ENCODE measurements at places on chromosomes 5 and 9.

DNA sequence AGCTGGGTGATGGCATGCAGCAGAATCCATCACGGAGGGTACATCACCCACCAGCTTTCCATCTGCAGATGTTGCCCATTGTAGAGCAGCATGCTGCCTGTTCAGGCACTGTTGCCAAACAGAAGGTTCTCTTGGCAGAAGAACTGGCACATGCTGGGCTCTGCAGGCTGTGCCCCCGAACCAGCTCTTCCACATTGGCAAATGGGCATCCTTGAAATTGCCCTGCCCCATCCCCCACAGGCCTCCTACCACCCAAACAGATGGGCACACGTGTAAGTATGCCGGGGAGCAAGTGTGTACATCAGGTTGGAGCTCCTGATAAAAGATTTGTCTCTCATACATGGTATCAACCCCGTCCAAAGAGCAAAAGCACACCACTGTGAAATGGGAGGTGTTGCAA lies 220.3 kb upstream of the TAS2R1 start:
- DNase-seq = no peak

- DNase-seq = peak; percentile 14
These were observed 146.8 kb upstream of the IQGAP2 start for GRCh38 chr5:76256116-76256889.

DNA sequence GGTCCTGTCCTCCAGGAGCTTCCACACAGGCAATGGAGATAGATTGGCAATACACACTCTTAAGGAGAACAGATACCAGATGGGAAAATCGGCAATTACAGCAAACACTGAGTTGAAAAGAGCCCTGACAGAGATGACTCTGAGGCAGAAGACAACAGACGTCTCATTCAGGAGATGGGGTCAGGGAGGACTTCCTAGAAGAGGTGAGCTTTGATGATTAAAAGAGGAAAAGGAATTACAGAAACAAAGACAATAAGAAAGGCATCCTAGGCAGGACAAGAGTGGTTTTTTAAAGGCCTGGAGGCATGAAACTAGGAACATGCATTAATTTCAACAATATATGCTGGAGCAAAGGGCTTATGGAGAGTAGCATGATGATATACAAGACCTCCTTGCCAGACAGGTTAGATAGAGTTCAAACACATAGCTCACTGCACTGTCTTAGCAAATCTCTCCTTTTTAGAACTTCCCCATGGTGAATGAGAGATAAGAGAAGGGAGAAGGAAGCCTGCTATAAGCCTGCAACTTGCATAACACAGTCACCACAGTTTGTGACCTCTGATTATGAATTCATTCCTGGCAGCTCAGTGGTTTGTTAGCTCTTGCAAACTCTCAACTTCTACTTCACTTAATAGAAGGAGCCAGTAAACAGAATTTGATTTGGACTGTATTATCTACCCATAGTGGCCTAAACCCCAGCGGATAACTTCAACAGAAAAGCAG lies 48.5 kb downstream of the SIL1 start:
- no peak for DNase-seq

- DNase-seq = no peak
These were observed 136.6 kb downstream of the GNA14 start for GRCh38 chr9:77511525-77511924.

DNA sequence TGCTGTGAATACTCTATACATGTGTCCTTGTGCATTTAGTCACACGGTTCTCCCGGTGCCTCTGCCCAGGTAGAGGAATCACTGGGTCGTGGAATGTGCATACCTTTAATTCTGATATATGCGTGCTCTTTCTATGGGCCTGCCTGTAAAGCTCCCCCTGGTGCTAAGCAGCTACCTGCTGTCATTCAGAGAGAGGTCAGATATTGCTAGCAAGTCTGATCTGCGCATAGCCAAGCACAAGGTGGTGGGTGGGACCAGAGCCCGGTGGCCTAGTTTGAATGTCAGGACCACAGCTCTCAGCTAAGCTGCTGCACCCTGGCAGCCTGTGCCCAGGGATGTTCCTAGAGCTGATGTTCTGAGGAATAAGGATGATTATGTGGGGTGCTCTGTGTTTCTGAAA lies 33.4 kb downstream of the TJP2 start:
- DNase-seq = no peak

GRCh38 chr9:19102181-19102630 lies 498 bp downstream of the HAUS6 start:
- no peak for DNase-seq

GRCh38 chr9:128190516-128191405 lies 611 bp downstream of the CIZ1 start:
- no peak for DNase-seq

- DNase-seq = no peak
These were observed 32.9 kb downstream of the FGD3 start for GRCh38 chr9:92980085-92980745.

- no peak for DNase-seq
These were observed 632.6 kb upstream of the COX7C start for GRCh38 chr5:85985167-85985566.

GRCh38 chr9:111474385-111474784 lies 9.8 kb downstream of the ECPAS start:
- peak; percentile 22 for DNase-seq

DNA sequence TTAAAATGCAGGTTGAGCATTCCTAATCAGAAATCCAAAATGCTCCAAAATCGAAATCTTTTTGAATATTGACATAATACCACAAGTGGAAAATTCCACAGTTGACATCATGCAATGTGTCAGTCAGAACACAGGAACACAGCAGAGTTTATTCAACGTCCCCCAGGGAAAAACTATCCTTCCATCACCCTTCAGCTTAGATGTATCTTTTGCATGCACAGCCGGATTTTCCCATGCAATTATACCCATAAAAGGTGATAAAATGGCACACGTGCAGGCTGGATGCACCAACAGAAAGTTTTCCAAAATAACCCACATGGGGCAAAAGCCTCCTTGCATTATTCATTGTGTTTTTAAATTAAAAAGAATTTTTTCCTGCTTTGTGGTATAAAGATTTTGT lies 71.2 kb downstream of the RAB24 start:
- no peak for DNase-seq

GRCh38 chr9:111836311-111836710 lies 41.6 kb upstream of the SHOC1 start:
- no peak for DNase-seq

GRCh38 chr9:98206754-98207153 lies 14.3 kb upstream of the CORO2A start:
- no peak for DNase-seq

DNA sequence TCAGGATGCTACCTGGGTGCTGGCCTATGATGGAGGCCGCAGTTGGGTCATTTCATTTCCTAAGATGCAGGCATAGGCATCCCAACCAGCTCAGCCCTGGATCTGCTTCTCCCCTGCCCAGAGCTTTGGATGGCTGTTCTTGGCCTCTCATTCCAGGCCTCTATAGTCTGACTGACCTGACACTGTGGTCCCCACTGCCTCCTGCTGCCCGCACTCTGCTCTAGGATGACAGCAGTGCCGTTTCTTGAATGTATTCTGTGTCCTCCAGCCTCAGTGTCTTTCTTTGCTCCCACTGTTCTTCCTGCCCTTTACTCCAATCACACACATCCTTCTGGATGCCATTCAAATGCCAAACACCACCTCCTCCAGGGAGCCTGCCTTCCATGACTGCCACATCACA lies 235.7 kb downstream of the HSPA4 start:
- DNase-seq = peak; percentile 0

Measured in NCI-H524 treated with DMSO at 0.1 percent for 48 hours (cell line).